ENCODE measurements at places on chromosomes 6 and 20.

DNA sequence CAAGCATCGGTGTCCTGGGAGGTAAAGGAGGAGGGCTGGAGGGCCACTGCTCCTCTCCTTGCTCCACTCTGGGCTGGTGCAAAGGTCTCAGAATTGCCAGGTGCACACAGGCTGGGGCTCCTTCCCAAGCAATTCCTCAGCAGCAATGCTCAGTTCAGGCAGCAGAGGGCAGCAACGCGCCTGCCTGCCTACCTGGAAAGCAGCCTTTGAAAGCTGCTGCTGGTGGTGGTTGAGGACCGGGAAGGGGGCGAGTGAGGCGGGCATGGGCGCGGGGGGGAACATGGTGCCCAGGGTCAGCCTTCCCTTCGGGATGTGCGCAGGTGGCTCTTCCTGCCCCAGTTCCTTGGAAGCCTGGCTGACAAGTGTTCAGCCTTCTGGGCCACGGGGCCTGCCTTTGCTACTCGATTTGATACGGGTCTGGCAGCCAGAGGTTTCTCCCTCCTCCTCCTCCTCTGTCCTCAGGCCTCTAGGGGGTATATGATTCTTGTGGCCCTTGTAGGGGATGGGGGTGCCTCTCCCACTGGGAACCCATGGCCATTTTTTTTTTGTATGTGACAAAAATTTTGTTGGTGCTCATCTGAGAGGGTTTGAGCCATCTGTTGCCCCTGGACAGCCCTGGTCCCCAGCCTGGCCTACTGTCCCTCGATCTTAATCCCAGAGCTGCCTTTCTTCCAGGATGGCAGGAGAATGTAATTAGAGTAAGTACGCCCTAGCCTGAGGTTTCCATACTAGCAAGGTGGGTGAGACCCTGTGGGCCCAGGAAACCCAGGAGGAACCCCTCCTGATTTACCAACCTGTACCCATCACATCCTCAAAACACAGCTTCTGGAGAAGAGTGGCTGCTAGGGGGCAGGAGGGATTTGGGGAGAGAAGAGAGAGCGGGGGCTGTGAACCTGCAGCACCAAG is 20.1 kb downstream of the MRPS18A start:
- DNase-seq: no peak

DNA sequence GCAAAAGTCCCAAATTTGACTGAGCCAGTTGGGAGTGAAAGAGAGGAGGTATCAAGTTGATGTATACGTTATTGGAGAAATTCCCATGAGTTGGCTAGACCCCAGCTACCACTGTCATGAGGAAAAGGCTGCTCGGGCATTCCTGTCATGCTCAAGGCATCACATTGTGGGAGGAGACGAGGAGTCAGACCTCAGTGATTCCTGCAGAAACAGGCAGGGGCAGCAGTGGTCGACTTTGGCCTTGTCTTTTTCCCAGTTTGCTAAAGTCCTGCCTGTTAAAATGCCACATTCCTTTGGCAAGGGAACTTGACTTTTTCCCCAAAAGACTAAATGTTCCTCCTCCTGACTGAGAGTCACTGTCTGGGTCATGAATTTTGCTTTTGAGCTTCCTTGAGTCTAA is 295.5 kb upstream of the HS3ST5 start:
- DNase-seq: no peak

DNA sequence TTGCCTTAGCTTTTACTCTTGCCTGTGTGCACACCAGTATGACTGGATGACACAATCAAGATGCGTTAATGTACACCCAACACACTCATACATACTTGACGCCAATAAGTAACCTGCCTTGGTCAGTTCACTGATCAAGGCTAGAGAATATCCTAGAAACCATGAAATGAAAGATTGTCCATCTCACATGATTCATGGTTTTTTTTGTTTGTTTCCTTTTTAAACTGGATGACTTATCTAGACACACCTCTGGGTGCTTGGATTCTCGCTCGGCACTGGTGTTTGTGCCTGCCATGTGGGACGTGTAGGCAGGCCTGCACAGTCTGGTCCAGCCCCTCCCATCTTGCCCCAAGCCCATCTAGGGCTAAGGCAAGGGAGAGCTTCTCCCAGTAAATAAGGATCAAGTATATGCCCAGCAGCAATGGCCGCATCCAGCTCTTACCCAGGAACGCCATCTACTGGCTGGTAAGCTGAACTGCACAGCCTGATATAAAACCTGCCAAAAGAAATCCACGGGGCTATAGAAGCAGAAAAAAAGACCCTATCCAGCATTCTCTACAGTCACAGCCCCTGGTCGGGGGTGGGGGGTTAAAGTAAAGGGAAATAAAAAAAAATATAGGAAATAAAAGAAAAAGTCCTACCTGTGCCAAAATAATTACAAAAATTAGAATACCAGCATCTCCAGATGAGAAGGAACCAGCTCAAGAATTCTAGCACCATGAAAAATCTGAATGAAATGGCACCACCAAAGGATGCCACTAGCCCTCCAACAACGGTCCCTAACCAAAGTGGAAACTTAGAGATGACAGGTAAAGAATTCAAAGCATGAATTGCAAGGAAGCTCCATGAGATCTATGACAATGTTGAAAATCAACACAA is 73.3 kb downstream of the OTOR start:
- DNase-seq: no peak

- no peak for DNase-seq
Measured at GRCh38 chr20:22985239-22985778, 49.8 kb upstream of the SSTR4 start.

GRCh38 chr20:21396599-21397340 is 556 bp downstream of the NKX2-4 start:
- no peak for DNase-seq

DNA sequence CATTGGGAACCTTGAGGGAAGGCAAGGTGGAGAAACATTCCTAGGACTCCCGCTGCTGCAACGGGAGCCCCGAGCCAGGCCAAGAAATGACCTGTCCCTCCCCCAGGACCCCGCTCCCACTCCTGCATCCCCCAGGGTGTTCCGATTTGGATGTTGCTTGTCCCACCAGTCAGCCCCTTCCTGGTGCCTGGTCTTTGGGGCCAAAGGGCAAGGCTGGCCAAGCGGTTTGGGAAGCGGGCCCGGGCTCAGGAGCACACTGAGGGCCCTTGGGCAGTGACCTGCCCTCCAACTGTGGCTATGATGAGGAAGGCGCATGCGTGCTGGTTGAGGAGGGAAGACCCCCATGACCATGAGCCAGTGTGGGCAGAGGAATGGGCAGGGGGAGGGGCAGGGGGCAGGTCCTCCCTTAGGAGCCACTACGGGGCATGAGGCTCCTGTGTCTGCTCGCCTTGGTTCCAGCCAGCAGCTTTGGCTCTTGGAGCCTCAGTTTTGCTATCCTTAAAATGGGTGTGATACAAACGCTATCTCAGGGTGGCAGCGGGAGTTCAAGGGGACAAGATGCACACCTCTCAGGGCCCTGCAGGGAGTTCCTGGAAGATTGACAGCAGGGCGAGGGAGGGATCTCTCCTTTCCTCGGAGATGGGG is 50.4 kb downstream of the RBM38 start:
- DNase-seq: no peak

- no peak for DNase-seq
Measured at GRCh38 chr6:34858681-34859080, 29.2 kb downstream of the TAF11 start.

DNA sequence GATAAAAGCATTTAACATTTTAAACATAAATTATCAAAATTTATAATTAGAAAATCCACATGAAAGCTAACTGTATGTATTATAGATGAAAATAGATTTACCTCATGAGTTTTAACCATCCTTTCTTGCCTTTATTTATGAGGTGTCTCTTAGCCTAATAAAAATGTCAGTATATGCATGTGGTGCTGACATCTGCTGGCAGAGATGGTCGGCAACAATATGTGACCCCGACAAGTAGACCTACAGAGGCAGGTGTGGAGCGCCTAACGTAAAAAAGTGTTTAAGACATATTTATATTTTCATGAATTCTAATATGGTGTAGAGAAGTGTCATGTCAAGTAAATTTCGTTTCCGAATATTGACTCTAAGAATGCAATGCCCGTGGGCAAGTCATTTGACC is 149.0 kb upstream of the FUT9 start:
- no peak for DNase-seq

GRCh38 chr6:55772730-55773129 is 102.7 kb downstream of the BMP5 start:
- no peak for DNase-seq

DNA sequence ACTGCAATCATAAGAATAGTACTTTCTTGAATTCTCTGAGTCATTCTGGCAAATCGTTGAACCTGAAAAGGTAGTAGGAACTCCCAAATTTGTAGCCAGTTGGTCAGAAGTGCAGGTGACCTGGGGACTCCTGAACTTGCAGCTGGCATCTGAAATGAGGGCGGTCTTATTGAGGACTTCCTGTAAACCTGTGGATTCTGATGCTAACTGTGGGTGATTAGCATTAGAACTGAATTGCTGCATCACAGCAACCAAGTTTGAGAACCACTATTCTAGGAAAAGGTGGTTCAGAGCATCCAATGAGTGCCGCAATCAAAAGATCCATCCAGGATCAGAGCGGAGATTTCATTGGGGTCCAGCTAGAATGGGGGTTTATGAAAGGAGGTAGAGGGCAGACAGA is 50.2 kb upstream of the UTRN start:
- no peak for DNase-seq

GRCh38 chr6:101777646-101778045 is 384.1 kb downstream of the GRIK2 start:
- no peak for DNase-seq

- no peak for DNase-seq
Measured at GRCh38 chr6:34583861-34584604, 27.9 kb upstream of the SPDEF start.

- no peak for DNase-seq
Measured at GRCh38 chr20:57943950-57944349, 234.1 kb upstream of the PMEPA1 start.

- no peak for DNase-seq
Measured at GRCh38 chr20:24572862-24573261, 103.4 kb downstream of the SYNDIG1 start.

Data from cortex of kidney (tissue), 1 donor.